ENCODE measurements at places on chromosomes 5 and 9.

GRCh38 chr5:118378959-118379358, 609.4 kb downstream of the DTWD2 start:
- no peak for DNase-seq

DNA sequence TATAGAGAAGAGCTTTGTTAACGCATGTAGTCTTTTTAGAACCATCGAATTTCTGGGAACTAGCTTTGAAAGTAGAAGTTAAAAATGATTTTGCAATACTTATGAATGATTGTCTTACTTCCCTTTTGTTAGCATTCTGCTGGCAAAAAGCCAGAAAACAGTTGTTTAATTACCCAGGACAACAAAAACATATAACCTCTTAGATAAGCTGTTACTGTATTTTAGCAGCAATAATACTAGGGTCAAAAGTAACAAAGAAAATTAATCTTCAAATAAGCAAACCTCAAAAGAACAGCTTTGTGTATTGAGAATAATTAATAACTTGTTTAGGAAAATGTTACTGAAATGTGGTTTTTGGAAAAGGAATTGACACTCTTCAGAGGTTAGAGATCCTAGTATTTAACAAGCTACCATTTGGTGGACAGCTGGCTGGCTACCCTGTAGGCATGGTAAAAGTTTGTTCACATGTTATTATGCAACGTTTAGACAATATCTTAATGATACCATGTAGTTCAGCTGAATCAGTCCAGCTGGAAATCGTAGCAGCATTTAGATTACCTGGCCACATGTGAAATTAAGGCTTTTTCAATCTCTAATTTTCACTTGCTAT, 3.8 kb downstream of the FGF10 start:
- DNase-seq, result no peak

- DNase-seq, result no peak
Measured at GRCh38 chr9:212297-212696, 2.4 kb upstream of the DOCK8 start.

GRCh38 chr5:5419291-5420210, 2.9 kb upstream of the ICE1 start:
- no peak for DNase-seq

DNA sequence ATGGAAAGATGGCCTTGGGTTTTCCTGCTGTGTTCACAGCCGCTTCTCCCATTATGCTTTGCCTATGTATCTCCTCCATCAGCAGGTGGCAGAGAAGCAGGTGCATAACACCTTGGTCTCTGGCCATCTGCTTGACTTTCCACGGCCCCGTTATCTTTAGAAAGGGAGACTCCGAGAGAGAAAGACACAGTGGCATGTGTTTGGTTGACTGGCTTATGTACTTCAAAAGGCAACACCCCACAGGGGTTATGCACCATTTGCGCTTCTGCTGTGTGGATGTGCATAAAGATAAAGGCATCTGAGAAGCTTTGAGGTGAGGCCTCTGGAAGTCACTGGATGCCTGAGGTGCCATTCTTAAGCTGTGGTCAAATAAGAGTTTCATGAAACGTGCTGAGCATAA, 138.4 kb downstream of the EGFLAM start:
- no peak for DNase-seq

- DNase-seq, result peak; percentile 77
Measured at GRCh38 chr9:91954841-91955471, 4.9 kb upstream of the ROR2 start.

GRCh38 chr5:94314460-94315131, 303.8 kb downstream of the KIAA0825 start:
- no peak for DNase-seq

GRCh38 chr9:131678499-131679111, 61.3 kb downstream of the RAPGEF1 start:
- DNase-seq, result no peak

DNA sequence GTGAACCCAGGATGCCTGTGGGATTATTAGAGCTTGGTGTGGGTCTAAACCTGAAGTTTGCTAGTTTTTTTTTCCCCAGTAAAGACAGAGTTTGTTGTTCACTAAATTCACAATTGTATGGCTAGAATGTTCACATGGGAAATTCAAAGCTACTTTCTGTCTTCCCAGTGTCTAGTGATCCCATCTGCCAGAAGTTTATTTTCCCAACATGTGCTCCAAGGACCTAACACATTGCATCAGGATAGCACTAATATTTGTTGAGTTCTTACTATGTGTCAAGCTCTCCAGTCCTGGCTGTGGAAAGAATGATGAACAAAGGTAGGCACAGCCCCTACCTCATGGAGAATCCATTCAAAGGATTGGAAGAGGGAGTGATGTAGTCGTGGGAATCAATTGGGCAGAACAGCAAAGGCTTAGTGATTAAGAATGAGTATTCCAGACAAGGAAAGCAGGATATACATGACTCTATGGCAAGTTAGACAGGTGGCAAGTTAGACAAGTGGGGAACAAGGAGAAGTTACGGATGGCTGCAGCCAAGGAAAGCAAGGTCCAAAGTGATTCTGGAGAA, 521.5 kb upstream of the WWC1 start:
- DNase-seq, result no peak

DNA sequence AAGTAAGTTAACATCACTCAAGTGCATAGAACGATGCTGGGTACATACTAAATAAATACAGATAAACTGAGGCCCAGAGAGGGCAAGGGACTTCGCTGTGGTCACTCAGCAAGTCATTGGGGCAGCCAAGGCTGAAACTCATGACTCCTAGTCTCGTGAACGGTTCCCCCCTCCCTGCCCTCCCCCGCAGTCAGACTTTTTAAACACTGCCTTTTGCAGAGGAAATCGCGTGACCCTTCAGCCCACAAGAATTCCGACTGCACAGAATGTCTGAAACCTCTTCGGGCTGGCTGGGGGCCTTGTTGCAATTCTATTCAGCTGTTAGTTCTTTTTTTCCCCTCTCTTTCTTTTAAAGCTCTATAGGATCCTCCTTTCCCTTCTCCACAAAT, 28.1 kb downstream of the NEK6 start:
- peak; percentile 78 for DNase-seq

DNA sequence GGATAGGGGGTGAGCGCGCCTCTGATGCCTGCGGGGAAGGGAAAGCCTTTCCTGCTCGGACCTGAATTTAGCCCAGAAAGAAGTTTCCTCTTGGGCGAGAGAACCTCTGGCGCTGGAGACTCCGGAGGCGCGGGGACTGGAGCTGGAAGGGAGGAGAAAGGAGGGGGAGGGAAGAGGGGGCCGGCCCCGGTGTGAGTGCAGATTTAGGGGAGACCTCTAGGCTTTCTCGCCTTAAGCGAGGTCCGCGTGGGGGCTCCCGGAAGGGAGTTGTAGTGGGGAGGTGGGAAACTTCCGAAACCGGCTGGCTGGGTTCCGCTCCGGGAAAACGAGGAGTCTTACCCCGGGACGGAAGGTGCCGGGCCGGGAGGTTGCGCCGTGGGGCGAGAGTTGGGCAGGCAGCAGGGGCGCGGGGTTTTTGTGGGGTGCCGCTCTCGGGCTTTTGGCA, 1.3 kb downstream of the PCSK5 start:
- peak; percentile 42 for DNase-seq

DNA sequence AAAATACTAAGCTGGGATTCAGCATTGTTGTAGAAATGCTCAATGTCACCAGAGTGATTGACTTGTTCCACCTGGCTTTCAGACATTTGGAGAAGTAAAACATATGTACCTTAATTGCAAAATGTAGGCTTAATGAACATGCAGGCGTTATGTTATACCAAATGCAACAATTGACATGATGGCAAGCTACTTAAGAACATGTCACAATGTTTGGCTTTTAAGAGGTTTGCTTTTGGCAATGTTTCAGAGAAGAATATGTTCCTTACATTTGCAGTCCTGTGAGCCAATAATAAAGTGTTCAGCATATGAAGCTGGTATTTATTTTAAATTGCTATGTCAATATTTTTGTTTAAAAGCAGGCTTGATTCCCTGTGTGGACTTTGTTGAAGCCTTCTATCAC, 111.7 kb upstream of the NUDT12 start:
- no peak for DNase-seq

DNA sequence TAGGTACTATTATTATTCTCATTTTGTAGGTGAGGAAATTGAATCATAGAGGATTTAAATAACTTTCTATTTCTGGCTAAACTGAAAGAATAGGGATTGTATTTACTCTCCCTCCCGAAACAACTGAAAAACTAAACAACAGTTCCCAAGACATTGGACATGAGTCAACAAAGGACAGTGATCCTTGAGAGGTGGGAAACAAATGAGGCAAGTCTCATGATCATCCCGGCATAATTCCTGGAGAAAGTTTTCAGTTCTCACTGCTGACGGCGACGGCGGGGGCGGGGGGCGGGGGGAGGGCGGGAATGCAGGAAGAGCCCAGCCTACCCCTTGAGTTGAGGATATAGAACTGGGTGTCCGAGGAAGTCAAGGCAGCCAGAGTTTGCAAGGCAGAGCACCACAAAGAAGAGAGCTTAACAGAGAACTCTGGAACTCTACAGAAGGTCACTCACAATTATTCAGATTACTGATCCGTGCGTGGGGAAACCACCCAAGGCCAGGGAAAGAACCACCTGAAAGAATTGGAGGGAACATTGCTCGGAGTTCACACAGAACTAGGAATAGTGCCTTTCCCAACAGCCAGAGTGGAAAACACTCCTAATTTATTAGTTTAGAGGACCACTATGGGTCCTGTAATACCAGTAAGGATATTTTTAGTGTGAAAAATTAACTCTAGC, 27.4 kb upstream of the WHRN start:
- no peak for DNase-seq

GRCh38 chr5:103973669-103974068, 411.1 kb upstream of the NUDT12 start:
- DNase-seq, result no peak

DNA sequence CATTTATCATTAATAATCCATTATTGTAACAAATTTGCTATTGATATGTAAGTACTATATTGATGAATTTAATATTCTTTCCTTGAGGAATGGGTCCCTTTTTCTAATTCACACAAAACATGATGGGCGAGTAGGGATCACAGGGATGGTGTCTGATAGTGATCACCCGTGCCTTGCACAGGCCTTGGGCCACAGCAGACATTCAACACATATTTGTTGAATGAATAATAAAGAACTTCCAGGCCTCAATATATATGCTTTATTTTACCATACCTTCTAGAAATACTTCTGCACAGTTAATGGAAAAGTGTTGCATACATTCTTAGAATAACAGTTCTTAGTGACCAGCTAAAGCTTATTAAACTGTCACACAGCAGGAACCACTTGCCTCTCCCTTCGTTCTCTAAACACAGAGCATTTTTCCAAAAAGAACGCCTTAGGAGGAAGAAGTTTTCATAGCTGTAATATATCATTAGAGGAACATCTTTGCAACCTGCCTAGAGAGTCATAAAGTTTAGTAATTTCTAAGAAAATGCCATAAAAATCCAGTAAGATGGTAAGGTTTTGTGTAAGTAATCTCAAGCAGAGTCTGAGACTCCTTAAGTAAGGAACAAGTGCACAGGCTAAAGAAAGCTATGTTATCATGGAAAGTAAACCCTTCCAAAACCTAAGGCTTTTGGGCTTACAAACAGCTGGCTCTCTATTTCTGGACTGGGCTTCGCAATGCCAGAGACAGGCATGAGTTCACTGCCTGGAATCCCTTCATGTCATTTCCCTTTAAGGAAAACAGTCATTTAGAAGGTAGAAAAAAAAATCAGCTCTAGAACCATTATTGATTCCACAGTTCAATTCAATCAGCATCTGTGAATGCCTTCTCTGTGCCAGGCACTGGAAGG, 17.7 kb downstream of the TTLL11 start:
- no peak for DNase-seq

- DNase-seq, result no peak
Measured at GRCh38 chr9:98256756-98257155, 1.3 kb upstream of the TBC1D2 start.

GRCh38 chr5:40660751-40661150, 19.0 kb upstream of the PTGER4 start:
- DNase-seq, result no peak

GRCh38 chr9:127873223-127873691, 4.2 kb downstream of the AK1 start:
- DNase-seq, result no peak

- DNase-seq, result no peak
Measured at GRCh38 chr5:80127116-80127552, 92.0 kb downstream of the THBS4 start.

DNA sequence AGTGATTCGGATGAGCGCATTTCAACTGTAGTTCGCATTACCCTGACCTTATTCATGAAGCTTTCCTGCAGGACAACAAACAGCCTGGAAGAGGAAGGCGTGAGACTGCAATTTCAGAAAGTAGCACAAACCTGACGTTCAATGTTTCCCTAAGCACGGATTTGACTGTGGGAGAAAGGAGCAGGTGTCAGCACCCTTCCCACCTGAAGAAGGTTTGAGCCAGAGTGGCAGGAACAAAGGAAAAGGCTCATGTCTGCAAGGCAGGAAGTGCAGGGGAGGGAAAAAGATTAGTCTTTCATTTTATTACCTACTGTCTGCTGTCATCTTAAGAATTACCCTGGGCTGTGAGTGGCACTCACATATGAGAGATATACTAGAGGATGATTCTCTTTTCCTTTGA, 114.0 kb downstream of the MED10 start:
- no peak for DNase-seq

GRCh38 chr5:159955056-159955624, 38.9 kb downstream of the ADRA1B start:
- DNase-seq, result no peak

DNA sequence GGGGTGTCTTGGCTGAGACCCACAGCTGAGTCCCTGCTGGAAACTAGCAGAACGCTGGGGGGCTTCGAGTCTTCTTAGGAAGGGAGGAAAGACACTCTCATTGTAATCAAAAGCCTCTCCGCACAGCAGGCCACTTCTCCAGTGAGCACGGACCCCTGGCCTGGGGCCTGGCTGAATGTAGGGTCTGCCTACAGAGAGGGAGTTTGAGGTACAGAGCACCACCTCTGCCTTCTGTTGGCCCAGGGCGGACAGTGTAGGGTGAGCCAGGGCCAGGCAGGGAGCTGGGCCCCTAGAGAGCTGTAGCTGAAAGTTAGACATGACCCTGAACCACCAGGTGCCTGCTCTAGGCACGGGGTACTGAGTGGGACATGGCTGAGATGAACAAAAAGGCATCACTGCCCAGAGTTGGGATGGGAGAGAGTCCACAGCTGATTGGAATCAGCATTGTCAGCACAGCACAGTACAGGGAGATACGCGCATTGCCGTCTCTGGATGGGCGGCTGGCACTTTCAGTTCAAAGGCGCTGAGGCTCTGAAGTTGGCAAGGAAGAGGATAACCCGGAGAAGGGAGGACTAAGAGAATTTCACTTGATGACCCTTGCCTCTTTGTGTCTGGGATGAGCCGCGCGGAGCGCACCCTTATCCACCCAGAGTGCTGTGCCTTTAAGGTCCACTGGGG, 363 bp upstream of the SLC25A48 start:
- DNase-seq, result no peak

GRCh38 chr5:14237317-14238086, 94.4 kb downstream of the TRIO start:
- DNase-seq, result no peak

DNA sequence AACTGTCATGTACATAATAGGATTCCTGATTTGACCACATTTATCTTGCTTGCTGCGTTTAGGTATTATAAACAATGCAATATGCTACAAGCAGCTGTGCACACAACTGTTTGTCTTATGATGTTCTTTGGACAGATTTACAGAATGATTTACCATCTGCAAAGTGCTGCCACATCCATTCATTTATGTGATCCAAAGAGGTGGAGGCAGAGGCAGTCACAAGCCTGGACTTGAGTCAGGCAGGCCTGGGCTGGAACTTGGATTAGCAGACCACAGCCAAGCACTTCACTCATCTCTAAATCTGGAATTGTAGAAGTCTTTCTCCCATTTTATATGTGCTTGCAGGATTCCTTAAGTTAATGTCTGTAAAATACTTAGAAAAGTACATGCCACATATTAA, 149.0 kb downstream of the INSYN2B start:
- no peak for DNase-seq
